ENCODE measurements at places on chromosomes 16 and 17. TPM values are rescaled to one million over a fixed set of nuclear protein-coding genes. Genes with fewer than 3 reads are reported as not detected.

DNA sequence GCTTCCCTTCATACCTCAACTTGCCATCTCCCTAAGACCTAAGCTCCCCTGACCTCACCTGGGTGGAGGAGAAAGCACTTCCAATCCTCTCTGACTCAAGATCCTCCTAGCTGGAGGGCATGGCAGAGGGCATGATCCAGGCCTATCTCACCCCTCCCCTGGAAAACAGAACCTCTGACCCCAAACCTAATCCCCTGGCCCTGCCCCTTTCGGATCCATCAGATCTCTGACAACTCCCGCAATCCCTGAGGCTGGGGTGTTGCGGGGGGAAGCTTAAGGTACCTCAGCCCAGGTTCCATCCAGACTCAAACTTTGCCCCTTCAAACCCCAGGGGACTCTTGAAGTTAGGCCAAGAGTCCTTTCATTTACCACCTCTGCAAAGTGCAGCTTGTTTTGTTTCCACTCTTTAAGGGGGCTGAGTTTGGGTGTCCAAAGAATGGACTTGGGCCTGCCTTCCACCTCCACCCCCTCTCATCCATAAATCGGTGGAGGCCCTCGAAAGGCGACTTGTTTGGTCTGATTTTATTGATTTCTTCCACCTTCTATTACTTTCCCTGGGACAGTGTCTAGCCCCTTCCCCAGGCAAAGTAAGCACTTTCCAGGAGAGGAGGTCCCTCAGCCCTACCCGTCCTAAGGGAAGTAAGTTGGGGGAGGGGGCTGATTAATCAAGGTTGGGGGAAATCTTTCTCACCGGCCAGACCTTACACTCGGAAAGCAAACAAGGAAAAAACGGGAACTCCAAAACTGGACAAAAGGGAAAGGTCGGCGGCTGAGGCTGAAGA, 2.6 kb downstream of the EPOP start:
- no peak for DNase-seq

Gene KRT10
- polyA plus RNA-seq, result 35.4 TPM

DNA sequence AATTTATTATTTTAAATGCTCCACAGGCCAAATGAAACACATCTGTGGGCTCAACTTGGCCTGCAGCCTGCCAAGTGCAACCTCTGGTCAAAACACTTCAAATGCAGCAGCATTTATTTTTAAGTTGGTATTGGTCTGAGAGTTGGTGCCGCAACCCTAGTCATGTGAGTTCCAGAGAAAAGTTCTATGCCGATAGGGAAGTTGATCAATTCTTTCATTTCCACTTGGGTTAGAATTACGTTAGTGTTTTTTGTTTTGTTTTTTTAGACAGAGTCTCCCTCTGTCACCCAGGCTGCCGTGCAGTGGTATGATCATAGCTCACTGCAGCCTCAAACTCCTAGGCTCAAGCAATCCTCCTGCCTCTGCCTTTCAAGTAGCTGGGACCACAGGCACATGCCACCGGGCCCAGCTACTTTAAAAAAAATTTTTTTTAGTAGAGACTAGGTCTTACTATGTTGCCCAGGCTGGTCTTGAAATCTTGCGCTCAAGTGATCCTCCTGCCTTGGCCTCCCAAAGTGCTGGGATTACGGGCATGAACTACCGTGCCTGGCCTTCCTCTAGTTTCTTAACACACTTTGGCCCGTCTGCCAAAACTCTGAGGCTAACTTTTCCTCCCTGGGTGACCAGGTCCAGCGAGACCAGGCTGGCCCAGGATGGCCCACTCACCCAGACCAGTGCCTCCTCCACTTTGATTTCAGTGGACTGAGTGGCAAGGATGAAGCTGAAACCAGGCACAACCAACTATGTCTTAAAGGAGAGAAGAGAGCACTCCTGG, 221.1 kb downstream of the MRTFB start:
- DNase-seq, result no peak

Gene SLC39A11
- polyA plus RNA-seq, result 19.0 TPM

- DNase-seq, result no peak
Observed at GRCh38 chr17:82872591-82873520, 33.0 kb upstream of the ZNF750 start.

Gene PIPOX
- 0.79 TPM for polyA plus RNA-seq

DNA sequence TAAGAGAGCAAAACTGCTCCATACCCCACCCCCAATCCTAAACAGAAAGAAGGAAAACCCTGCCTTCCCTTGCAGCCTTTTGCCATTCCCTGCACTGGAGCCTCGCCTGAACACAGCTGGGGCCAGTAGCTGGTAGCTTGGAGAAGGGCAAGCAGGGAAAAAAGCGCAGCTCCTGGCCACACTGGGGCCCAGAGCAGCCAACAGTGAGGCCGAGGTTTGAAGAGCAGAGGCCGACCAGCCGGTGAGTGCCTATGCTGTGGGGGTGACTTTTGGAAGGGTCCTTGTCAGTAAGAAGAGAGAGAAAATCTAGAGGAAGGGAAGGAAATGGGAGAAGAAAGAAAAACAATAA, 3.2 kb upstream of the HOXB9 start:
- no peak for DNase-seq

GRCh38 chr16:54446639-54447038, 160.1 kb upstream of the IRX3 start:
- no peak for DNase-seq

GRCh38 chr17:41301204-41301790, 1.4 kb downstream of the KRTAP29-1 start:
- DNase-seq, result no peak

Gene CPHXL
- polyA plus RNA-seq, result not detected

- peak; percentile 50 for DNase-seq
Observed at GRCh38 chr17:68398691-68399637, 58.3 kb downstream of the WIPI1 start.

GRCh38 chr16:49896447-49896964, 40.6 kb upstream of the ZNF423 start:
- no peak for DNase-seq

Gene CLDN6
- polyA plus RNA-seq, result 0.10 TPM

- no peak for DNase-seq
Observed at GRCh38 chr16:83212301-83212841, 585.6 kb downstream of the CDH13 start.

DNA sequence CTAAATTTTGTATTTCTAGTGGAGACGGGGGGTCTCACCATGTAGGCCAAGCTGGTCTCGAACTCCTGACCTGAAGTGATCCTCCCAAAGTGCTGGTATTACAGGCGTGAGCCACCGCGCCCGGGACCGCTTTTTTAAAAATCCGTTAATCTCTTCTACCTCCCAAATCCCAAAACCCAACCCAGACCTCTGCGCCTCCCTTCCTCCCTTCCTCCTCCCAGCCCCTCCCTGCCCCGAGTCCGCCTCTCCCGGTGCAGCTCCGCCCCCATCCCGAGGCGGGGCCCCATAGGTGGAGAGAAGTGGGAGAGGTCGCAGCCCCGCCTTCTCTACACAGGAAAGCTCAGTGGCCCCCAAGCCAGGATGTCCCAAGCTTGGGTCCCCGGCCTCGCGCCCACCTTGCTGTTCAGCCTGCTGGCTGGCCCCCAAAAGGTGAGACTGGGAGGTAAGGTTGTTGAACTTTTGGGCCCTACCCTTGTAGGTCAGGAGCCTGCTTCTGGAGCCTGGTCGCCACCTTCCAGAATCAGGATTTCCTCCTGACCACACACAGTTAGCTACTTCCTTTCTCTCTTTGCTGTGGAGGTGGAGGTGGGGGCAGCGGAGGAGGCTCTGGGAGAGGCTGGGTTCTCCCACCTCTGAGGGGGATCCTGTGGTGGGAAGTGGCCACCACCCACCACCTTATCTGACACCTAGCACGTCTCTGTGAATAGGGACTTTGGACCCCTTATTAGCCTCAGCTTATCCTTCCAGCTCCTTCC, at the start of gene TMEM92:
TMEM92 (plus strand) TSS at position 325 of the 755 bp plus-strand sequence; CDS start at position 361, 36 bp downstream.
- DNase-seq, result no peak

GRCh38 chr17:80817861-80818260, 173.8 kb upstream of the CHMP6 start:
- no peak for DNase-seq

- DNase-seq, result no peak
Observed at GRCh38 chr16:56667581-56668571, at the start of gene MT1G. Gene MT1G (minus strand): TSS chr16:56668065. CDS start chr16:56667993, 72 bp downstream.

DNA sequence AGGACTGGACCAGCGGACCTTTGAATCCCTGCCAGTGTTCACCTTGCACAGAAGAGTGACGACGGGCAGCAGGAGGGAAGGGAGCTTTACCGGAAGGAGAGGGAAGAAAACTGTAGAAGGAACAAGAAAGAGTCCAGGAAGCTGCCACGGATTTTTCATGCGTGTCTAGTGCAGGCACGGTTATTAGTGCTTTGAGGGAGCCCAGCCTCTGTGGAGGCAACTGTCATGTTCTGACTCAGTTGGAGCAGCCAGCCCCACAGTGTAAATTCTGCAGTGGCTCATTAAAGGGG, 6.5 kb upstream of the HOXB13 start:
- DNase-seq, result no peak

Gene ZMYND15
- polyA plus RNA-seq, result 0.17 TPM

- DNase-seq, result no peak
Observed at GRCh38 chr17:44998646-44999045, 30.5 kb upstream of the C1QL1 start.

- DNase-seq, result peak; percentile 86
Observed at GRCh38 chr16:69917739-69918138, 33.4 kb upstream of the CLEC18A start.

GRCh38 chr17:41343029-41343428, 7.6 kb downstream of the KRT33A start:
- no peak for DNase-seq

DNA sequence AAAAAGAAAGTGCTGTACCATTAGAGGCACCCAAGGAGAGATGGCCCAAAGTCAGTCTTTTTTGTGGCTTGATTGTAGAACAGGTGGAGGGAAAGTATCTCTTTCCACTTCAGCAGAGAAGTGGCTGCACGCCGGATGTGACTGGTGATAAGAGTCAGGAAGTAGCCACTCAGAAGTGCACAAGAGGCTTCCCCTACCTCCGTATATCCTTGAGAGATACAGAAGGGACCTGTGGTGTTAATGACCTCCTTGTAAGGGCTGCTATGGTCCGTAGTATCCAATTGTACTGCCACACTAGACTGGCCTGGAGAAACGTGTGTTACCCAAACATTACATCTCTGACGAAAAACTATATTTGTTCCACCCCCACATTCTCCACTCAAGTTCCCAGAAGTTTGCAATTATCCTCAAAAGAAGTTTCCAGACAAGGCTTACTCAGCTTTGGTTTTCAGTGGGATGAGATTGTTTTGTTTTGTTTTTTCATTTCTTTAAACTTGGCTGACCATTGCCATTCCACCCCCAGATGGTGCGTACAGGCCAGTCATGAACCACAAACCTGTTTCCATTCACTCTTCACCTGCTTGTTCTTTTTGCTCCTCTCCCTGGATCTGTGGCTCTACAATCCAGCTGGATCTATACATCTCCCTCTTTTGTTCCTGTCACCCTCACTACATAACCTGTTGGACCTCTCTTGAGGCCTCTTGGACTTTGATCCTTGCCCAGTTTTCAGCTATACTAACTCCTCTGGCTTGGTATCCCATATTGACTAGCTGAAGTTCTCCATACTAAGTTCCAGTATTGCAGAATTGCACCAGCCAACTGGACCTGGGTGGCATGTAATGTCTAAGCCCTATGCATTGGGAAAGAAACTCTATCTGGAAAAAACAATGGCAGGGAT, 20.7 kb upstream of the MED13 start:
- no peak for DNase-seq

- no peak for DNase-seq
Observed at GRCh38 chr17:50037321-50038107, 18.4 kb upstream of the ITGA3 start.

GRCh38 chr16:68382296-68382718, 66.0 kb downstream of the SMPD3 start:
- DNase-seq, result no peak

- DNase-seq, result no peak
Observed at GRCh38 chr17:76911299-76912017, 43.3 kb downstream of the MGAT5B start.

Gene WNT9B
- polyA plus RNA-seq, result not detected

DNA sequence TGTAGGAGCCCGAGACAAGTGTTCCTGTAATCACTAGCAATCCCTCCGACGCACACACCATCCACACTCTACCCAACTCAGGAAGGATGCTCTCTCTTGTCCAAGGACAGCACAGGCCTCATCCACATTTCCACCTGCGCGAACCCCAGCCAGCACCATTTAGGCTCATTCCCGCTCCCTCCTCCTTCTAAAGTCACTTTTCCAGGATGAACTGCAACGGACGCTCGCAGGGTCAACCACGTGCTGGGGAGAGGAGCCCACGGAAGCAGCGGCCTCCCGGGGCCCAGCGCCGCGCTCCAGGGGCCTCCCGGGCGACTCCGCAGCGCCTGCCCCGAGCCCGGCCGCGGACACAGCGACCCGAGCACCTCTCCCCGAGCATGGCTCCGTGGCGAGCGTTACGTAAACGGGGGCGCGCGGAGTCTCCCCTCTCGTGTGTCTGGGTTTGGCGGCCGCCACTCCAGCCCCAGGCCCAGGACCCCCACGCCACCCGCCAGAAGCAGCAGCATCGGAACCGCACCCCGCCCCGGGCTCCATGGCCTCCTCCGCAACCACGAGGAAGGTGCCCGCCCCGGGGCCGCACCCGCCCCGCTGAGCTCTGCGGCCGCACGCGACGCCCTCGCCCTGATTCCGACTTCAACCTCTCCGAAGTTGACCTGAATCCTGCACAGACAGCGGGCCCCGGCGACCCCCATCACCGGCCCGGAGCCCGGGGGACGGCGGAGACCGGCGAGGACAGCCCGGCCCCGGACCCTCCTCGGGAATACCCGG, 668 bp downstream of the USP36 start:
- no peak for DNase-seq

Gene NTN1
- polyA plus RNA-seq, result 0.16 TPM

GRCh38 chr17:62923258-62924150, 42.5 kb upstream of the TANC2 start:
- DNase-seq, result no peak

DNA sequence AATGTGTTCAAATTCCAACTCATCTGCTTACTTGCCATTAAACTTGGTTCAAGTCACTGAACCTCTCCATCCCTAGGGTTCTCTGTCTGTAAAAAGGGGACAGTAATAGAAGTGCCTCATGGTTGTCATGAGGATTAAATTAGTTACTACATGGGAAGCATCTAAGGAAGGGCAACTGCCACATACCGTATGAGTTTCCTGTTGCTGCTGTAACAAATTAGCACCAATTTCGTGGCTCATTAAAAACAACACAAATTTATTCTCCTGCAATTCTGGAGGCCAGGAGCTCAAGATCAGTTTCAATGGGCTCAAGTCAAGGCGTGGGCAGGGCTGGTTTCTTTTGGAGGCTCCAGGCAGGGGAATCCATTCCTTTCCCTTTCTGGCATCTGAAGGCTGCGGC, 18.6 kb downstream of the CD300LF start:
- DNase-seq, result no peak

Gene GPR179
- polyA plus RNA-seq, result not detected

Gene TM4SF5
- not detected for polyA plus RNA-seq
